ENCODE measurements at places on chromosomes 2 and 18. TPM values are rescaled to one million over a fixed set of nuclear protein-coding genes. Genes with fewer than 3 reads are reported as not detected.

The ICA1L gene
- total RNA-seq: 15.8 TPM

DNA sequence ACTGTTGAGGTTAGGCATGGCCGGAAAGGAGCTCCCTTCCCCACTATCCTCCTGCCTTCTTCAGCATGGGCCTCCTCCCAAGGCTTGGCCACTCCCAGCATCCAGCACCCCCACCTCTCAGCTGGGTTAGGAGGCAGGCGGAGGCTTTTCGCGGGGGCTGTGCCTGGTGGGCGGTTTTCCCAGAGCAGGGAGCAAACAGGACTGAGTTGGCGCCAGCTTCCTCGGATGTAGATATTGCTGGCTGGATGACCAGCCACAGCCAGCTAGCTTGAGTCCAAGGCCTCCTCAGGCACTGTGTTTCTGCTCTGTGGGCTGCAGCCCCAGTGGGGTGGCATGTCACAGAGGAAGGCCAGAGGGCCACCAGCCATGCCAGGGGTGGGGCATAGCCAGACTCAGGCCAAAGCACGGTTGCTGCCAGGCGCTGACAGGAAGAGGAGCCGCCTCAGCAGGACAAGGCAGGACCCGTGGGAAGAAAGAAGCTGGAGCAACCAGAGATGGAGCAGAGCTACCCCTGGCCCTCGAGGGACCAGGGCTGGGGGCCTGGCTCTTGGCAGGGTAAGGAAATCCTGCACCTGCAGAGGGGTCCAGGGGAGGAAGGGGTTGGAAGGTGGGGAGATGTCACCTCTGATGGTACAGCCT, at the start of gene TCF23:
Gene TCF23 (plus strand): TSS at position 204 of the 639 bp plus-strand sequence. CDS start 130 bp downstream, at position 334.
- no peaks in the 10 kb centered on the region for H3K4me1 ChIP-seq
- no peak within 1 kb of the TSS for H3K4me3 ChIP-seq

DNA sequence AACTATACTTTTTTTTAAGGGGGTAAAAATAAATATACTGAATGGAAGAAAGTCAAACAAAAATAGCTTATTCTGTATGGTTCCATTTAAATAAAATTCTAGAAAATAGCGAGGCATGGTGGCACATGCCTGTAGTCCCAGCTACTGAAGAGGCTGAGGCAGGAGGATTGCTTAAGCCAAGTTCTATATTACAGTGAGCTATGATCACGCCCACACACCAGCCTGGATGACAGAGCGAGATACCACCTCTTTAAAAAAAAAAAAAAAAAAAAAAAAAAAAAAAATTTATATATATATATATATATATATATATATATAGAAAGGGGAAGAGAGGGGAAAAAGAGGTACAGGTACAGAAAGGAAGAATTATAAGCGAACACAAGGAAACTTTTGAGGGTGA, 77.7 kb downstream of the MEMO1 start:
- H3K27ac ChIP-seq: no peak overlapping the region
- no peaks in the 10 kb centered on the region for H3K27me3 ChIP-seq
- no peaks in the 10 kb centered on the region for H3K4me1 ChIP-seq
- no peak overlapping the region for H3K4me3 ChIP-seq

DNA sequence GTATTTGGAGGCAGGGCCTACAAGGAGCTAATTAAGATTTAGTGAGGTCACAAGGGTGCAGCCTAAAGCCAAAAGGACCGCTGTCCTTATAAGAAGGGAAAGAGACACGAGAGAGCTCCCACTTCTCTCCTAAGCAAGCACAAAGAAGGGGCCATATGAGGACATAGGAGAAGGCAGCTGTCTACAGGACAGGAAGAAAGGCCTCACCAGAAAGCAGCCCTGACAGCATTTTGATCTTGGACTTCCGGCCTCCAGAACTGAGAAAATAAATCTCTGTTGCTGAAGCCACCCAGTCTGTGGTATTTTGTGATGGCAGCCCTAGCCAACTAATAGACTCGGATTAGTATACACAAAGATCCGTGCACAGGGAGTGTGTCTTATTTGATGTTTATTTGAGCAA, 139.7 kb downstream of the B3GNT2 start:
- H3K27me3 ChIP-seq: no peaks in the 10 kb centered on the region
- H3K4me1 ChIP-seq: no peaks in the 10 kb centered on the region
- DNase-seq: no peak
- no peaks in the 10 kb centered on the region for H3K36me3 ChIP-seq
- no peak overlapping the region for H3K4me3 ChIP-seq
- H3K27ac ChIP-seq: no peak overlapping the region

DNA sequence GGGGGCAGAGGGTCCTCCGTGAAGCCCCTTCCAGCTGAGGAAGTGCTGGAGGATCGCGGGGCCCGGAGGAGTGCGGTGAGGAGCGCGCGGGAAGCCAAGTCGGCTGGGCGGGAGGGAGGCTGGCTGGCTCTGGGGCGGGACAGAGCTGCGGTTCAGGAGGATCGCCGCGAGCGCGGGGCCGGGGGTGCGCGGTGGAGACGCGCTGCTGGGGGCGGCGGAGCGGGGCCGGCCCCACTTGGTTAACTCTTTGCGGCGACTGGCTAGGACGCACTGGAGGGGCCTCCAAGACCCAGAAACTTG, 464 bp downstream of the CYBRD1 start:
- H3K27ac ChIP-seq: peak overlapping the region; percentile 93
- peak overlapping the region; percentile 78 for H3K4me3 ChIP-seq
- no peaks in the 10 kb centered on the region for H3K36me3 ChIP-seq
- H3K27me3 ChIP-seq: no peaks in the 10 kb centered on the region
- peak; percentile 21 for DNase-seq

Measured in prostate gland (tissue), 2 donors.